ENCODE measurements at places on chromosomes 11 and 22.

- no peak for DNase-seq
Measured at GRCh38 chr11:48125866-48126265, 90.7 kb upstream of the OR4B1 start.

- DNase-seq: no peak
Measured at GRCh38 chr11:30983143-30983542, 386.4 kb downstream of the DCDC1 start.

GRCh38 chr22:25363474-25363873, 144.0 kb downstream of the CRYBB2 start:
- no peak for DNase-seq

- DNase-seq: no peak
Measured at GRCh38 chr11:77753230-77753629, 67.3 kb downstream of the RSF1 start.

- DNase-seq: no peak
Measured at GRCh38 chr11:105111145-105111944, 28.2 kb downstream of the CARD18 start.
